ENCODE measurements at places on chromosomes 1 and 21. TPM values are rescaled to one million over a fixed set of nuclear protein-coding genes. Genes with fewer than 3 reads are reported as not detected.

Gene MAGI3
- total RNA-seq = 11.9 TPM

Gene SGIP1
- 53.4 TPM for total RNA-seq

Gene SORT1
- total RNA-seq = 18.2 TPM

Gene SLAMF9
- not detected for total RNA-seq

Gene CLDN8
- total RNA-seq = not detected

Gene PRR9
- 0.22 TPM for total RNA-seq

Gene KCND3
- 0.22 TPM for total RNA-seq

Gene PRDM16
- 1.3 TPM for total RNA-seq

Gene ADAMTSL4
- total RNA-seq = 2.4 TPM

Gene KLHDC7A
- total RNA-seq = not detected

Data from placental pericyte (primary cell).